Transverse colon (tissue), 4 donors: ENCODE measurements at places on chromosomes 3 and 15. TPM values are rescaled to one million over a fixed set of nuclear protein-coding genes. Genes with fewer than 3 reads are reported as not detected.

The SECISBP2L gene
- total RNA-seq: 63.2 TPM

- DNase-seq: no peak
Observed at GRCh38 chr3:197218210-197218609, 80.2 kb downstream of the DLG1 start.

DNA sequence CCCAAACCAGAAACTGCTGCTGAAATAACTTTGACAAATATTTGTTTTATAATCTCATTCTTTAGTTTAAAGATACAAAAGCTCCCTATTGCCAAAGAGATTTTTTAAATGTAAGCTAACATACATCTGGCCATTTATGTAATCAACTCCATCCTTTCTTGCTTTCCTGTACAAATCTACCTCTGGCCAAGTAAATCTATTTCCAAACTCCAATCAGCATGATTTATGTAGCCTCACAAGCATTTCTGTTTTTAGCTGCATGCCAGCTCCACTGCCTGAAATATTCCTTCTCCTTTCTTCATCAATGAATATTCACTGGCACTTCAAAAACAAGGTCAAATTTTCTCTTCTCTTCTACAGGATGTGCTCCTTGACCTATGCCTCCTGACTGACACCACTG lies 80.0 kb downstream of the SHOX2 start:
- no peak for DNase-seq

GRCh38 chr3:2628117-2628516 lies 482.1 kb downstream of the IL5RA start:
- no peak for DNase-seq

- DNase-seq: no peak
Observed at GRCh38 chr15:57220205-57220604, 156.1 kb upstream of the CGNL1 start.

The GREM1 gene
- total RNA-seq: 10.9 TPM

- DNase-seq: no peak
Observed at GRCh38 chr15:70264014-70264582, 166.4 kb upstream of the TLE3 start.

DNA sequence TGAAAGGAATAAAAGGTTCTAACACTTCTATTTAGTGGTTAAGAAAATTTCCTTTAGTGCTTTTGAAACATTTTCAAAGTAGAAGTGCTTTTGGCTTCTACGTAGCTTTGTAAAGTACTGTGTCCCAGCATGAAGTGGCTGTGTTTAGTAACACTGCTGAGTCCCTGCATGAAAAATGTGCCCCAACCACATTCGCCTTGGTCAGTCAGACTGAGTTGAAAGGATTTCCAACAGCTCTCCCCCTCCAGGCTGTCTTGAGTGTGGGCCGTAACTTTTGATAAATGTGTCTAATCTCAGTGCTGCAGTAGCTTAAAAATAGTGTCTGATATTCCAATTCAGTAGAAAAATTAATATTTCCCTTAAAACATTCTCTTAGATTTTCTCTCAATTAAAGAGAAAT lies 115.0 kb downstream of the NR1D2 start:
- DNase-seq: no peak

DNA sequence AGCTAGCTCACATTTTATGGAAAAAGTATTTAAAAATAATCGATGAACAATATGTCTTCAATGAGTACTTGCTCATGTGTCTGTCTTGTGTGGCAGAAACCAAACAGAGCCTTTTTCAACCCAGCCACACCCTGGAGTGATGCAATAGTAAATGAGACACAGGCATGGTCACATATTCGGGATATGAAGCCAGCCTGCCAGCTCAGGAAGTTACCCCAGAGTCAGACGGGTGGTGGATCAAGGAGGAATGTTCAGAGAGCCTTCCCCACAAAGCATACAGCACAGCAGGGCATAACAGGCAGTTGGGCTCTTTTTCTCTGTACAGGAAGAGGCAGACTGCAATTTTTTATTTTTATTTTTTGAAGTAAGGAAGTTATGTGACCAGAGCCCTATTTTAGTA lies 27.3 kb downstream of the LARP6 start:
- DNase-seq: peak; percentile 24

The NGLY1 gene
- total RNA-seq: 56.5 TPM

The MESP1 gene
- total RNA-seq: 13.5 TPM

DNA sequence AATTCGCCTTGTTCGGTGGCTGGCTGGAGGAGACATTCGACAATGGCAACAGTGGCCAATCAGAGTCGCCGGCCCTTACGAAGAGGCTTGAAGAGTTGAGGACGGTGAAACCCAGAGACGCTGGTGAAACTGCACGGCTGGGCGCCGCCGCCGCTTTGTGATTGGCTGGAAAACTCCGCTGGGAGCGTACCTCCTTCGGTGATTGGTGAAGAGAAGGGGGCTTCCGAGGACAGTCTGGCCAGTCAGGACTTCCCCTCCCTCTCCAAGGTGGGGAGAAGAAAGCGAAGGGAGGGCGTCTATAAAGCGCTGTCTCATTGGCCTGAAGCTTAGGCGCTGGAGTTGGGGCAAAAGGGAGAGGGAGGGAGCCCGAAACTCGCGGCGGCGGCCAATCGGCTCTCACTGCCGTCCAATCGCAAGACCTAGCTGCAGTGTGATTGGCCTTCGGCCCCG lies 554 bp upstream of the GSK3B start:
- DNase-seq: peak; percentile 99

GRCh38 chr3:154217671-154218070 lies 96.5 kb downstream of the ARHGEF26 start:
- no peak for DNase-seq
